Ammon's horn (tissue), 1 donor: ENCODE measurements at places on chromosomes 5 and 9.
A peak's percentile ranks its signal among the peaks of the same experiment; 100 is the strongest.

DNA sequence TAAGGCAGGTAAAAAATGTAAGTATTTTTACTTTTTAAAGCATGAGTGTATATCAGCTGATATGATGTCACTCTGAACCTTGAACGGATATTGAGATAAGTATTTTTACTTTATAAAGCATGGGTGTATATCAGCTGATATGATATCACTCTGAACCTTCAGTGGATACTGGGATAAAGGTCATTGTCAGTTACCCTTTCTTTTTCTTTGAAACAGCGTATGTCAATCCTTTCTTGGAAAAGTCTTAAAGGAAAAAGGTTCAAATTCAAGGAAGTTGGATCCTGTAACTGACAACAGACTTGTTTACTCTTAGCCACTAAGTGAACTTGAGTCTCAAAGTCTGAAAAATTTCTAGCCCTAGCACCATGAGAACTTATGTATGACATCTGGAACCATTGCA is 61.7 kb upstream of the IFNK start:
- DNase-seq: no peak

GRCh38 chr9:16729651-16730050 is 140.8 kb downstream of the BNC2 start:
- no peak for DNase-seq

DNA sequence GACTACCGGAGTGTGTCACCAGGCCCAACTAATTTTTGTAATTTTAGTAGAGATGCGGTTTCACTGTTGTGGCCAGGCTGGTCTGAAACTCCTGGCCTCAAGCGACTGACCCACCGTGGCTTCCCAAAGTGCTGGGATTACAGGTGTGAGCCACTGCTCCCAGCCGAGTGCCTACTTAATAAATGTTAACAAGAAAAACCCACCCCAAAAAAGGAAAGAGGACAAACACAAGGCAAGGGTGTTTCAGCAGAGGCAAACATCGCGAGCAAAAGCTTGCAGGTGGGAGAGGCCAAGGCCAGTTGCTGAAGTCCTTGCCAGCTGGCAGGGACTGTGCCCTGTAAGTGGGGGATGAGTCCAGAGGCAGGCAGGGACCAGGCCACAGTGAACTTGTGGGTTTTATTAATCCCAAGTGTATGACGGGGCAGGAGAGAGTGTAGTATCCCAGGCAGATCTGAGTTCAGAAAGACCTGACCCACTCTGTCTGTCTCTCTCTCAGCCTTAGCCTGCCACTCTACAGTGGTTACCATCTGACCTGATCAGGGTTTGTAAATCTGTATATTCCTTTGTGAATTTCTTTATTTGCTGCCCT is 6.4 kb upstream of the FPGS start:
- DNase-seq: no peak

- DNase-seq: peak; percentile 59
These were observed at the start of gene DAPK1 for GRCh38 chr9:87497604-87498045. DAPK1 (plus strand) TSS chr9:87497867; CDS start chr9:87499078, 1,211 bp downstream.

DNA sequence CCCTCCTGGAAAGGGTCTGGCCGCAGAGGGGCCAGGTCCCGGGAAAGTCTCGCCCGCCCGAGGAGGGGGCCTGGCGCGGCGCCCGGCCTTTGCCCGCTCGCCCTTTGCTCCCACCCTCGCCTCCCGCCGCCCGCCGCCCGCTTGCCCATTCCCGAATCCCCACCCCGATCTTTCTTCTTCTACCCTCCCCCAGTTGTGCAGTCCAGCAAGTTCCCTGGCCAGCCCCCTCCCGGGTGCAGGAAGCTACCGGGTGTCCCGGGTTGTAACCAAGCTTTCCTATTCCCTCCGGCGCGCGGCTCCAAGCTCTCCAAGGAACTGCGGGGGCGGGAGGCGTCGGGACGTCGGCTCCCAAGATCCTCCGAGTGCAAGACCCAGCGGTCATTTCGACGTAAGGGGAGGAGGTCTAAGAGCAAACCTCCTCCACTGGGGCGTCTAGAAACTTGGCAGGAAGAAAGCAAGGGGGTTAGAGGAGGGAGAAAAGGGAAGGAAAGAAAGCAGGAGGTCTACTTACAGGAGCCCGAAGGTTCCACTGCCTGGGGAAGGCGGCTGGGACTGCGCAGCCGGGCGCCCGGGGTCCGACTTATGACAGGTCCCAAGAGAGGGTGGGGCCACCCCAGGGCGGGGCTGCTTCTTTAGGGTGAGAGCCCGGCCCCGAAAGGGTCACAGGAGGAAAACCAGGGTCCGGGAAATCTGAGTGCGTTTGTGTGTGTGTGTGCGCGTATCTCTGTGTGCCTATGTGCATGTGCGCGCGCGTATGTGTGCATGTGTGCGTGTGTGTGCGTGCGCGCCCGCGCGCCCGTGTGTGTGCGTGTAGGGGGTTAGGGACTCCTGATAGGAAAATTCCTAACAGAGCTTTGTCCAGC is at the start of gene PTGR1:
Gene PTGR1, minus strand, starts transcription at position 556 of the 863 bp plus-strand sequence. CDS start 2,225 bp downstream, outside the sequence.
- peak; percentile 77 for DNase-seq

- DNase-seq: peak; percentile 82
These were observed 30.0 kb upstream of the STOM start for GRCh38 chr9:121399883-121400607.

GRCh38 chr5:124704594-124705284 is 41.7 kb downstream of the ZNF608 start:
- peak; percentile 48 for DNase-seq

- peak; percentile 87 for DNase-seq
These were observed 2.8 kb upstream of the RACK1 start for GRCh38 chr5:181246276-181247049.

DNA sequence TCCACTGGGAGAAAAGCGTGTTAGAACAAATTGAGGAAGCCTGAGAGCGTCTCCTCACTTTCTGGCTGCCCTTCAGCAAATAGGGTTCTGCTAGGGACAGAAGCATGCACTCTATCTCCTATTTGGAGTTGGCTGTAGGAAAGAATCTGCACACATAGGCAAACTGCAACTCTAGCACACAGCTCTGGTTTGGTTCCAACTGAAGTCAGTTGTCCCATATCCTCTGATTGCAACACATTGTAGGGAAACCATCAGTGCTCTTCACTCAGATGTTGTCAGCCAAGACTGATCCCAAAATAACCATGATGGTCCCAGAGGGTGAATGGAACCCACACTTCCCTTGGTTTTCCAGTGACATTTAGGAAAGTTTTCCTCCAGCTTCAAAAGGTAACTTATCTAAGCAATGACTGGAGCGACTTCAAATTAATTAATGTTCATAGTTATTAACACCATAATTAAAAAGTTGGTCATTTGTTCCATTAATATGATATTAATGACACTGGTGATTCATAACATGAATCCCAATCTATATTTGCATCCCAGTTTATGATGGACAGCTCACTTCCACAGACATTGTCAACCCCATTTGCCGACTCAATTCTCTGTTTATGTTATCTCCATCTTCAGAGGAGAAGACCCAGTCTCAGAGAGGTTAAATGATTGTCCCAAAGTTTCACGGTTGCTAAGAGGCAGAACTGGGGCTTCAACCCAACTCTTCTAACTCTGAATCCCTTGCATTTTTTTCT is 136.7 kb upstream of the ZNF462 start:
- no peak for DNase-seq

DNA sequence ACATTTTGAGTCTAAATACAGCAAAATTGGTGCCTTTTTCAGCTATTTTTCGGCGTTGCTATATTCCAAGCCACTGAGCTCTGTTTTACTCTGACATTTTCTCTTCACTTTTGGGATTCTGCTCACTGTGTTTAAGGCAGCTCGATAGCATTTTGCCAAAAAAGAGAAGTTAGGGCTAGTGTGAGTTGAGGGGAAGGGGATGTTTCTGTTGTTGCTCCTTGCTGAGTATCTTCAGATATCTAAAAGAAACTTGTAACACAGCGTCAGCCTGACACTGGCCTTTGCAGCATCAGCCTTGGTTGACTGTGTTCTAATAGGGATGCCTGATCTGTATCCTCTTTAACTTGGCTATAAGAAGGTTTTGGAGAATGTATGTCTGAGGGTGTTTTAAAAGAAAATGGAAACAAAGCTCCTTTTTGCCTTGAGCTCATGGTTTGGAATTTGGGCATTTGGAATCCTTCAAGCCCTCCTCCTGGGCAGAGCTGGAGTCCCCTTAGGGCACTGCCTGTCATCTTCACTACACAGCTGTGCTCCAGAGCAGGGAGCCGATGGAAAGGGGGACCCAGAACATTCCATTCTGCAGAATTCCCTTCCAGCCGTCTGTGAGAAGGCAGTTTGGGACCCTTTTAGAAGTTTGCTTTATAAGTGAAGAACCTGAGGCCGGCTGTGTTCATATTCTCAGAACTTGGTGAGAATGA is 63.0 kb downstream of the EXOSC2 start:
- no peak for DNase-seq

- DNase-seq: no peak
These were observed 250.1 kb downstream of the FAM170A start for GRCh38 chr5:119879446-119879845.
